ENCODE measurements at places on chromosomes 12 and 14. TPM values are rescaled to one million over a fixed set of nuclear protein-coding genes. Genes with fewer than 3 reads are reported as not detected.

Gene B4GALNT3
- 12.5 TPM for total RNA-seq

Gene PROX2
- not detected for total RNA-seq

DNA sequence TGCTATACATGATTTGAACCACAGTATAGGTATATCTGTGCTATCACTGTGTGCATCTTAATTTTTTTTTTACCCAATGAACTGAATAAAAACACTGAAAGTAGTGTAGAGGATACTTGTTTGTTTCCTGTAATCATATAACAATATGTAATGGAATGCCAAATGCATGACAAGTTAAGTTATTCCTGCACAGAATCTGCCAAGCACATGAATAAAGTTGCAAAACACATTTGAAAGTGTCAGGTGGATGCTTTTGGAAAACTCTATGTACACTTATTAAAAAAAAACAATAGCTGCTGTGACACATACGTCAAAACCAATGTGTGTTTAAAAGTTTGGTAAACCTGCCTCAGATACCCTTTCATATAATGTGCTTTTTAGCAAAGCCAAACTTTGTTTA is 1638.1 kb upstream of the SEL1L start:
- no peak for DNase-seq
- no peak overlapping the region for H3K4me3 ChIP-seq
- H3K36me3 ChIP-seq = no peaks in the 10 kb centered on the region
- no peaks in the 10 kb centered on the region for H3K27me3 ChIP-seq

DNA sequence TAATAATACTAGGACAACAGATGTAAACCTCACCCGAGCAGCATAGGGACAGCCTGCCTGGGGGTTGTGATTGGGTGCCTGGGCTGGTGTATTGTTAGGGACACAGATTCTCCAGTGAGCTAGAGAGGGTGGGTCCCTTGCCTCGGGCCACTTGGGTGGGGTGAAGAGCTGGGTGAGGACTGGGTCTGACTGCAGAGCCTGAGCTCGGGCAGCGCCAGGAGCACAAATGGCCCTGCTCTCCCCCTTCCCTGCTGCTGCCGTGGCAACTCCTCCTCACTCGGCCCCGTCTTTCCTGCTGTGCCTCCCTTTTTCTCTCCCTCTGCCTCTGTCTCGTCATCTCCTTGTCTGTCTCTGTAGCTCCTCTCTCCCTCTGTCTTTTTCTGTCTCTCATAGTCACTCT is 115.4 kb downstream of the GLT1D1 start:
- no peaks in the 10 kb centered on the region for H3K4me1 ChIP-seq
- H3K36me3 ChIP-seq = no peaks in the 10 kb centered on the region
- no peak for DNase-seq
- no peak overlapping the region for H3K4me3 ChIP-seq
- H3K27ac ChIP-seq = no peak overlapping the region
- no peaks in the 10 kb centered on the region for H3K27me3 ChIP-seq

- H3K4me1 ChIP-seq = no peaks in the 10 kb centered on the region
- no peaks in the 10 kb centered on the region for H3K27me3 ChIP-seq
- H3K36me3 ChIP-seq = no peaks in the 10 kb centered on the region
- DNase-seq = no peak
- H3K4me3 ChIP-seq = no peak overlapping the region
Measured at GRCh38 chr12:87112571-87113345, 856.6 kb upstream of the MGAT4C start.

GRCh38 chr14:34502001-34502400 is 37.5 kb downstream of the EAPP start:
- H3K27ac ChIP-seq = no peak overlapping the region
- no peak overlapping the region for H3K4me3 ChIP-seq
- H3K4me1 ChIP-seq = peaks cover 3% of the 10 kb centered on the region
- DNase-seq = no peak
- H3K36me3 ChIP-seq = no peaks in the 10 kb centered on the region

- H3K4me3 ChIP-seq = no peak overlapping the region
- no peaks in the 10 kb centered on the region for H3K27me3 ChIP-seq
- no peak overlapping the region for H3K27ac ChIP-seq
Measured at GRCh38 chr14:73749706-73750530, 35.7 kb upstream of the PNMA1 start.

DNA sequence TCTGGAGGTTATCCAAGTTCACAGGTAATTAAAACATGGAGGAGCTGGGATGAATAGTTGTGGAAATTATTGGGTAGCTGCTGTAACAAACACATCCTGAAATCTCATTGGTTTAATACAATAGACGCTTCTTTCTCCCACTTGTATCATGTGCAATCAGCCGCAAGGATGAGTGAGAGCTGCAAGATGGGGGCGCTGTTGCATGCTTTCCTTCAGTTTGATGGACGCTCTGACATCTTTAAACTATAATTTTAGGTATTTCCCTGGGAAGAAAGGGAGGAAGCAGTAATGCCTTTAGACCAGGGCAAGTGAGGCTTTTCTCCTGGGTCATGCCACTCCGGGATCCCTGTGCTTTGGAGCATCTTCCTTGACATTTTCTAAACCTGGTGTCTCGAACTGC is 178.7 kb downstream of the PAWR start:
- DNase-seq = no peak
- H3K27me3 ChIP-seq = no peaks in the 10 kb centered on the region
- H3K4me1 ChIP-seq = no peaks in the 10 kb centered on the region
- H3K27ac ChIP-seq = no peak overlapping the region
- no peak overlapping the region for H3K4me3 ChIP-seq
